ENCODE measurements at places on chromosomes 16 and 17. TPM values are rescaled to one million over a fixed set of nuclear protein-coding genes. Genes with fewer than 3 reads are reported as not detected.
A peak's percentile ranks its signal among the peaks of the same experiment; 100 is the strongest.

DNA sequence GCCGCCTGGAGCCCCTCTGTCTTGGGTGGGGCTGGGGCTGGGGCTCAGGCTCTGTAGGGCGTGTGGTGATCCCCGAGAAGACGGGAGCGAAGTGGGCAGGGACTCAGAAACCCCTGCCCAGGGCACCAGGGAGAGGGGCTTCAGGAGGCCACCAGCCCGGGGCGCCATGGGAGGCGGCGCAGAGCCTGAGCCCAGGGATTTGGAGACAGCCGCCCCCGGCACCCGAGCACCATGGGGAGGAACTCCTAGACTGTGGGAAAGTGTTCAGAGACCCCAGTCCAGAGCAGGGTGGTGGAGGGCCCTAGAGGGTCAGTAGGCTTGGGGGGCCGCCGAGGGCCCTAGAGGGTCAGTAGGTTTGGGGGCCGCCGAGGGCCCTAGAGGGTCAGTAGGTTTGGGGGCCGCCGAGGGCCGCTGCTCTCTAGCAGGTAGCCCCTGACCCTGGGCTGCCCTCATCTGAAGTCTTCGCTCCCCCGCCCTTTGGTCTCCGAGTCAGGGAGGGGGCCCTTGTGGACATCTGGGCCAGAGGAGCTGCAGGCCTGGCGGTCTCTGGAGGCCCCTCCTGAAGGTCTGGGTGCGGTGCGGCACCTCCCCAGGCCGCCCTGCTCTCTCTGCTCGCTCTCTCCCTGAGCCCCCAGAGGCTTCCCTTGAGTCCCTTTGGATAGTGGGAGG, 734 bp downstream of the ARHGDIG start:
- DNase-seq, result no peak

GRCh38 chr16:57810197-57811031, 8.1 kb upstream of the KIFC3 start:
- peak; percentile 95 for DNase-seq

GRCh38 chr17:65228287-65228686, 91.1 kb downstream of the RGS9 start:
- DNase-seq, result no peak

The HMOX2 gene
- 105 TPM for total RNA-seq

The SLC52A1 gene
- total RNA-seq, result not detected

The LGALS9 gene
- 61.4 TPM for total RNA-seq

The RAB37 gene
- total RNA-seq, result 1.0 TPM
